IMR-90 (cell line): ENCODE measurements at places on chromosomes 7 and 10. TPM values are rescaled to one million over a fixed set of nuclear protein-coding genes. Genes with fewer than 3 reads are reported as not detected.

- no peak for DNase-seq
These were observed 193.8 kb downstream of the CYP26A1 start for GRCh38 chr10:93267521-93267920.

GRCh38 chr7:38594949-38595348 is 36.2 kb downstream of the AMPH start:
- DNase-seq, result no peak

The CTTNBP2 gene
- total RNA-seq, result 11.3 and 11.4 TPM in 2 replicates

The CFAP58 gene
- total RNA-seq, result 0.36 and 0.83 TPM in 2 replicates

The HHEX gene
- 2.3 and 4.4 TPM in 2 replicates for total RNA-seq

GRCh38 chr7:29609162-29610037 is 45.8 kb downstream of the PRR15 start:
- DNase-seq, result no peak

- no peak for DNase-seq
These were observed 267.7 kb downstream of the MAD1L1 start for GRCh38 chr7:1964913-1965578.

DNA sequence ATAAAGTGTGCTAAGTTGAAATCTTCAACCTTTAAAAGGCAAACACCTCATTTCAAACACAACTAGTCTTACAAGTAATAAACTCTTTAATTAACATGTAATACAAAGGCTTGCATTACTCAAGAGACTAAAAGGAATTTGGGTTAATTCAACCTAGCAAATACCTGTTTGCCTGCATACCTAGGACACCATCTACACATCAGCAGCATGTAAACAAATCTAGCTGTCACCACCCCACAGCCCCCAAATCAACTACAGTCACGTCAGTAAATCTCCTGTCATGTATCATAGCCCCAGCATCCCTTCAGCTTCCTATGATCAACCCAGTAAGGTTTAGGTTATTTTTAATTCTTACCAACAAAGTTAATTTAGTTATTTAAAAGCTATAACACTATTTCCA is 33.5 kb downstream of the ZNF800 start:
- DNase-seq, result no peak

The CABCOCO1 gene
- total RNA-seq, result under 0.01 and 0.18 TPM in 2 replicates
